ENCODE measurements at places on chromosomes 7 and 10.

DNA sequence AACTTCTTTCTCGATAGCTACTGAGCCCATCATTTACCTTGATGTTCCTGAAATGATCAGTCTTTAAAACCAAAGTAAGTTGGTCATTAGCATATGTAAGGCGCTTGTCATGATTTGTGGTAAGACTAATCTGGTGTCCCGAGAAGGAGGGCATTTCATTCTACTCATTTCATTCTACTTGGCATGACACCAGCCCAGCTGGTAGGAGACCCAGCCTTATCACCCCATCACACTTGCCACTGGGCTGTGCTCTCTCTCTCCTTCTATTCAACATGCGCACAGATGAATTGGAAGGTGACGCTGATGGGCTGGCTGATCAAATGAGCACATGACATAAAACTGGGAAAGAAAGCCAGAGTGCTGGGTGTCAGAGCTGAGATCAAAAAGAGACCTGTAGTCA, 65.7 kb downstream of the CRTAC1 start:
- DNase-seq, result no peak

DNA sequence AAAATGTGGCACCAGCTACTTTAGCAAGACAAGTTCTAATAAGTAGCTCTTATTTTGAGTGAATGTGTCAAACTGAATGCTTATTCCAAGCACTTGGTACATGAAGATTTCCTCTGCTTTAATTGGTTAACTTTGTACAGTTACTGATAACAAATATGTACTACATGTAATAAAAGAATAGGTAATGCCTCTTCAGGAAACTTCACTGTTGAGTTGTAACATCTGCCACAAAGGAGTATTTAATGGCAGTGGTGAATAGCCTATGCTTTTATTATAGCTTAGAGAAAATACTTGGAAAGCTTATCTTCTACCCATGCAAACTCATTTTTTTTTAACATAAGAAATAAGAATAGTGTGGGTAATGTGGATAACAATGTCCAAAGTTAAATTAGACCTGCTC, 82.6 kb downstream of the CYP51A1 start:
- DNase-seq, result no peak

DNA sequence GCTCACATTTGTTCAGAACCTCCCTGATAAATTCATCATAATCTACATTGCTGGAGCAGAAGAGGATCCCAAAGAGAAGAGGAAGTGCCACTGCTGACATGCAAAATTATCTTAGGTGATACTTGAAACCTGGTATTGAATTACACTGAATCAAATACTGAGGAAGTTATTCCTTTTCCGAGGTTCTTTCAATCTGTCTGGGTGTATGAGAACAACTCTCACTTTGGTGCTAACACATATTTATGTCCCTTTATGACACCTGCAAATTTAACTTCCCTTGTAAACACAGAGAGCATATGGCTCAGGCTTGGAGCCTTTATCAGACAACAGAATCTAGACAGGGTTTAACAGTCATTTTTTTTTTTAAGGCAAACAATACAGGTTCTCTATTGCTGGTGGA, 131.4 kb downstream of the SRPK2 start:
- no peak for DNase-seq

DNA sequence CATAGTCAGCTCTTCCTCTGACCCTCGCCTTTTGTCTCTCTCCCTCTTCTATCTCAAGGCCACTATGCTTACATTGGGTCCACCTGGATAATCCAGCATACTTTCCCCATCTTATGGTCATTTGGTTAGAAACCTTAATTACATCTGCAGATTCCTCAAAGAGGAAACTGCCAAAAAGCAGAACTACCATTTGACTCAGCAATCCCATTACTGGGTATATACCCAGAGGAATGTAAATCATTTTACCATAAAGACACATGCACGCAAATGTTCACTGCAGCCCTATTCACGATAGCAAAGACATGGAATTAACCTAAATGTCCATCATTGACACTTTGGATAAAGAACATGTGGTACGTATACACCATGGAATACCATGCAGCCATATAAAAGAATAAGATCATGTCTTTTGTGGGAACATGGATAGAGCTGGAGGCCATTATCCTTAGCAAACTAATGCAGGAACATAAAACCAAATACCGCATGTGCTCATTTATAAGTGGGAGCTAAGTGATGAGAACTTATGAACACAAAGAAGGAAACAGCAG, 114.8 kb upstream of the NPY start:
- DNase-seq, result no peak

GRCh38 chr7:77498659-77499379, 38.3 kb upstream of the PTPN12 start:
- no peak for DNase-seq

GRCh38 chr10:32954080-32954479, 4.0 kb downstream of the ITGB1 start:
- DNase-seq, result no peak

GRCh38 chr10:34666008-34666704, 148.9 kb downstream of the PARD3 start:
- peak; percentile 93 for DNase-seq

DNA sequence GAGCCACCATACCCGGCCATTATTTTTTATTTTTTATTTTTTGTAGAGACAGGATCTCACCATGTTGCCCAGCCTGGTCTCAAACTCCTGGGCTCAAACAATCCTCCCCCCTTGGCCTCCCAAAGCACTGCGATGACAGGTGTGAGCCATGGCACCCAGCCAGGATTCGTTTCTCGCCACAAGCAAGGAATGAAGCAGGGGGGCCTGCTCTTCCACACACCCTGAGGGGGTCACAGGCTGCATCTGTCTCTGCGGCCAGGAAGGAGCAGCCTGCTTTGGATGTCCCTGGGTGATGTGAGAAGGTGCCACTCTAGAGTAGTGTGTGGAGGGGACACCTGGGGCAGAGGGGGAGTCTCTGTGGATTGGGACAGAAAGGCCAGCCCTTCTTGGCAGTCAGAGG, 61.3 kb upstream of the TNRC18 start:
- no peak for DNase-seq

GRCh38 chr7:50650057-50650664, 85.0 kb upstream of the DDC start:
- DNase-seq, result no peak

DNA sequence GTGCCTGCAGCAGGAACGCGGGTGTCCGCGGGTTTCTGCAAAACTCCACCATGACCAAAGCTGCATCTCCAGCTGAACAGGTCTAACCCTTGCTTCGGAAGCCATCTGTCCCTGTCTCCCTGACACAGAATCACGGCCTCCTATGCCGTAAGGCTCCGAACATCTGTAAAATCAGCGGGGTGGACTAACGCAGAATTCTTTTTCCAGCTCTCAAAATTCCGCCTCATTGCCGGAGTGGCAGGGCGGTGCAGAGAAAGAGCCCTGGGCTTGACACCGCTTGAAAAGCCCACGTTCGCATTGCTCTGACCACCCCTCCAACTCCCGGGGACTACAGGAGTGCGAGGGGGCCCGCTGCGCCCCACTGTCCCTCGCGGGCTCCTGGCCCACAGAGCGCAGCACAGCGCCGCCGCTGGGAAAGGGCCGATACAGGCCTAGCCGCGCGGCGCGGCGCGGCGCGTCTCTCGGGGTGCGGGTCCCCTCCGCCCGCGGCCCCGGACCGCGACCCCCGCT, 409 bp downstream of the DNMBP start:
- DNase-seq, result peak; percentile 64

GRCh38 chr7:141198194-141198958, 124.5 kb downstream of the TMEM178B start:
- no peak for DNase-seq

GRCh38 chr10:98374217-98374985, 40.6 kb downstream of the PYROXD2 start:
- DNase-seq, result no peak

- no peak for DNase-seq
Measured at GRCh38 chr10:18583575-18584270, 67.7 kb downstream of the NSUN6 start.

GRCh38 chr10:75305675-75306074, 69.9 kb upstream of the COMTD1 start:
- no peak for DNase-seq

DNA sequence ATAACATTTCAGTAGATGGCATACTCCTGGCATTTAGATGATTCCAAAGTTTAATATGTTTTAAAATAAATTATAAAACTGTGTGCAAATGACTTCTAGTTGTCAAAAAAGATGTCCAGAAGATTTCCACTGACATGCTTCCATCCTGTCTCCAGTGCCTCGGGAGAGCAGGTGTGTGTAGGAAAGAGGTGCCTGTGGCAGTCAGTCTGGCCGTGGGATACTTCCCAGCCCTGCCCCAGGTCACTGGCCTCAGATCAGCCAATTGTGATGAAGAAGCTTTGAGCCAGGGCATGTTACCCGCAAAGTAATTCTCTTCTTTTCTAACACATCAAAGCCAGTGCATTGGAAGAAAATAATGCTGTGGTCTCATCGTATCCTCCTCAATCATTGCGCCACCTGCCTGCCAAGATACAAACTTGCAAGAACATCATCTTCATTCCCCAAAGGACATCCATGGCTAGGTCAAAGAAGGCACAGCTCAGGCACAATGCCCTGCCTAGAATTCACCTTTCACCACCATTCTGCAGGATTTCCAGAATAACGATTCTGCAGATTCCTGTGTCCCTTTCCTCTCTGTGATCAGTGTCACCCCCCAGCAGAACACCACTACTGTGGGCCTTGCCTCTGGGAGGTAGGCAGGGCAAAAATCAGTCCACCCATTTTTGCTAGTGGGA, 6.3 kb upstream of the KCNMA1 start:
- DNase-seq, result peak; percentile 71

DNA sequence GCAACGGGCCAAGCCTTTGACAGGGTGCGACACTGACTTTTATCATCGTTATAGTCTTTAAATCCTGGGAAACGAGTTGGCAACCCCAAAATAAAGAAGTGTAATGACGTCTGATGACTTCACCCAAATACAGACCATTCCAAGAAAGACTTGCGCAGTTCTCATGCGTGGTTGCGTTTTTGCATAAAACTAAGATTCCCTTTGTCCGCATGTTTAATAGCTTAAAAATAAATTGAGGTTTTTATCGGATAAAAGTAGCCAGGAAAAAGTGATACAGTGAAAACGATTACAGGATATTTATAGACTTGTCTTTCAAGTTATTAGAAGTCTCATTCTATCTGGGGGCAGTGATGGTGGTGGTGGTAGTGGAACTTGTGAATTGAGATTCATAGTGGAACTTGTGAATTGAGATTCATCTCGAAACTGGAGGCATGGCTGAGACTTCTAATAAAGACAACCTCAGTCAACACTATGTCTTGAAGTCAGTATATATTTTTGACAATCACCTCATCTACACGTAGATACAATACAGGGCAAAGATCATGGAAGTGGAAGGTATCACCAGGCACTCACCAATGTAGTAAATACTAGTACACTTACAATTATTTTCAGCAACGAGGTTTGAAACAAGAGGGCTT, 1.2 kb upstream of the NAMPT start:
- no peak for DNase-seq

DNA sequence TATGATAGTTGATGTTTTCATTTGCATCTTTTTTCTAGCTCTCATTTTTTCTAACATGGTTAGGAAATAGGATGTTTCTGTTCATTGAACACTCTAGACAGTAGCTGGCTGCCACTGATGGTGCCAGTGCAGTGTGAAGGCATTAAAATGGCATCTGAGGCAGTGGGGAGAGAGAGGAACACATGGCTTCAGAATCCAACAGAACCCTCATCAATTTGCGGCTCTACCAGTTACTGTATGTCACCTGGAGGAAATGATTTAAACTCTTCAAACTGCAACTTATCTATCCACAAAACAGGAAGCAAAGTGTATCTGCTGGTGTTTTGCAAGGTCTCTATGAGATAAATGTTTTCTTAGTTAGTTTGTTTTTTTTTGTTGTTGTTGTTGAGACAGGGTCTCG, 305.2 kb upstream of the PRKCQ start:
- DNase-seq, result no peak

GRCh38 chr10:8830048-8830447, 775.6 kb downstream of the GATA3 start:
- no peak for DNase-seq

GRCh38 chr7:37732888-37733287, 49.3 kb downstream of the GPR141 start:
- no peak for DNase-seq

- DNase-seq, result no peak
Measured at GRCh38 chr10:132876131-132876860, 66.1 kb downstream of the CFAP46 start.

DNA sequence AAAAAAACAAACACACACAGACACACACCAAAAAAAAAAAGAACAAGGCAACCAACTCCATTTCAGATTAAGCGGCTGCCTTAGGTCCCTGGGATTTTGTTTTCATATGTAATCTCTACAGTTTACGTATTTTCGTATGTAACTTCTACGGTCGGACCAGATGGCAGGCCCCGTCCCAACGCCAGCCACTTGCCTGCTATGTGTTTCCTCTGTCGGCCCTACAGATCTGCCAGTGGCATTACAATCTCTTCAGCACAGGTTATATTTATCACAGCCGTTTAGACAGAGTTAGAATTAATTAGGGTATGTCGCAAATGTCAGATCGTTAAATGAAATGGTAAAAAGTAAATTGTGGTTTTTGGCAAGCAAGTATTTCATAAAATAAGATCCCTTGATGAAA, 99.3 kb downstream of the DNAJB6 start:
- DNase-seq, result no peak

GRCh38 chr10:6124666-6125065, 35.8 kb downstream of the RBM17 start:
- no peak for DNase-seq

DNA sequence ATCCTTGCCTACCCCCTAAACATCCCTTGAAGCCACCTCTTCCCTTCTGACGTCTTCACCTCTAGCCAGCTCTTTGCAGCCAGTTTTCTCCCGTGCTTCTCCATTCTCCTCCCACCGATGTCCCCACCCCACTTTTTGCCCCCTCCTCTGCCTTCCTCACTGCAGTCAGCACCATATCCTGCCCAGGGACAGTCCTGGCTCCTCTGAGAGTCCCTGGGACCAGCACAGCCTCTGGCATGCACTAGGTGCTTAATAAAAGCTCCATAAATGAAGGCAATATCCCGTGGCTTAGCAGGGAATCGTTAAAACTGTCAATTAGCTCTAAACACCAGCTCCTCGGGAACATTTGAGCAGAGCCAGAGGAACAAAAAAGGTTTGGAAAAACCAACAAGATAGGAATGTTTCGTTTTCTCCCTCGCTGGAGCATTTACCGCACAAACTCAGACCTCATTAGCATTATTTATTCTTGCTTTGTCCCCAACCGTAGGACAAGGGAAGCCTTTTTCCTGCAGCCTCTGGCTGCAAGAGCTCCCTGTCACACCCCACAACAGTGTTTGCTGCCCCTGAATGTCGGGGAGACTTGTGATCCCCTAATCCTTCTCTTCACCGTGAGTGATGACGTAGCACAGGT, 16.1 kb downstream of the MYL10 start:
- DNase-seq, result no peak

Measured in A549 (cell line).